ENCODE measurements at places on chromosomes 12 and 14.

- no peak for DNase-seq
Measured at GRCh38 chr12:101749657-101750056, 10.4 kb upstream of the SYCP3 start.

- DNase-seq = peak; percentile 70
Measured at GRCh38 chr12:95653771-95654546, 102.7 kb upstream of the USP44 start.

- peak; percentile 16 for DNase-seq
Measured at GRCh38 chr12:119870457-119870856, 6.7 kb downstream of the CIT start.

GRCh38 chr14:94041551-94042346 lies 15.6 kb downstream of the OTUB2 start:
- peak; percentile 87 for DNase-seq

GRCh38 chr14:73258845-73259611 lies 21.7 kb downstream of the PAPLN start:
- DNase-seq = no peak

DNA sequence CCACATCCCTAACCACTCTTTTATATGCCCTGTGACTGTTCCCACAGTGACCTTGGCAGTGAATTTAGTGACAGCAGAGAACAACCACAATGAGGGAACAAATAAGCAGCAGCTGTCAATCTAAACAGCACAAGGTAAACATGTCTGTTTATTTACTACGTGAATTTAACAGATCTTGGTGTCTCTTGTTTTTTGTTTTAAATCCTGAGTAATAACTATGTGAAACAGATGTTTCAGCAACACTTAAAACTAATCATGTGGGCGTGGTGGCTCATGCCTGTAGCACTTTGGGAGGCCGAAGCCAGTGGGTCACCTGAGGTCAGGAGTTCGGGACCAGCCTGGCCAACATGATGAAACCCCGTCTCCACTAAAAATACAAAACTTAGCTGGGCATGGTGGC lies 17.0 kb upstream of the CFAP54 start:
- no peak for DNase-seq

- DNase-seq = peak; percentile 77
Measured at GRCh38 chr12:122499991-122500684, 594 bp downstream of the ZCCHC8 start.

DNA sequence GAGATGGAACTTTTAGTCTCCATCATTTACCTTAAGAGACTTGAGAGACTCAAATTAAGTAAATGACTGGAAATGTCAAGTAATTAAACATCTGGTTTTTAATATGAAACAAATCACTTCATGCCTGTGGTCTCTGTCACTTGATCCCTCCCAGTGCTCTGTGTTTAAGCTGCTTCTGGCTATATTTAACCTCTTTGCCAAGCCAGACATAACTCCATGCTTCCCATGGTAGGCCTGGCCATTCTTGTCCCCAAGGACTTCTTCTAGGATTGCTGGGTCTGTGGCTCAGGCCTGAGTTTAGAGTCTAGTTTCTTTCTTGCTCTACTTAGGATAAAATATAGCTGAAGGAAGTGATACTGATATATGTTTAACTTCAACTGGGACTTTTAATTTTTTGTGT lies 1013.6 kb downstream of the FLRT2 start:
- no peak for DNase-seq

DNA sequence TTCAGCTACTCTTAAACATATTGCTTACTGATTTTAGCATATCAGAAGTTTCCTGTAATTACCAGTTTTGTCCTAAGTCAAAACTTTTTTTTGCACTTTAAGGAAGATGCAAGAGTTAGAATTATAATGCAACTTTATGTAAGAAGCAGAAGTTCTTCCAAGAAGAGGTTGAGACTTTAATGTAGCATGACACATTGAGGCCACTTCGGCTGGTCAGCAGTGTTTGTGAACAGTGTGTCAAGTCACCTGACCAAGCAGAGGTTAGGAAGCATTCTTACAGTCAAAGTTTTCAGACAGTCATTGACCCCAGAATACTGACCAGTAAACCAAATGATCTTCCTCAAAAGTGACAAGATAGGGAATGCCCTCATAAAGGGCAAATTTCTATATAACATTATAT lies 15.2 kb downstream of the FGFR1OP2 start:
- DNase-seq = no peak

- DNase-seq = no peak
Measured at GRCh38 chr12:3723916-3724805, 28.7 kb downstream of the CRACR2A start.

GRCh38 chr12:123743002-123743401 lies 19.1 kb upstream of the DNAH10 start:
- DNase-seq = no peak

DNA sequence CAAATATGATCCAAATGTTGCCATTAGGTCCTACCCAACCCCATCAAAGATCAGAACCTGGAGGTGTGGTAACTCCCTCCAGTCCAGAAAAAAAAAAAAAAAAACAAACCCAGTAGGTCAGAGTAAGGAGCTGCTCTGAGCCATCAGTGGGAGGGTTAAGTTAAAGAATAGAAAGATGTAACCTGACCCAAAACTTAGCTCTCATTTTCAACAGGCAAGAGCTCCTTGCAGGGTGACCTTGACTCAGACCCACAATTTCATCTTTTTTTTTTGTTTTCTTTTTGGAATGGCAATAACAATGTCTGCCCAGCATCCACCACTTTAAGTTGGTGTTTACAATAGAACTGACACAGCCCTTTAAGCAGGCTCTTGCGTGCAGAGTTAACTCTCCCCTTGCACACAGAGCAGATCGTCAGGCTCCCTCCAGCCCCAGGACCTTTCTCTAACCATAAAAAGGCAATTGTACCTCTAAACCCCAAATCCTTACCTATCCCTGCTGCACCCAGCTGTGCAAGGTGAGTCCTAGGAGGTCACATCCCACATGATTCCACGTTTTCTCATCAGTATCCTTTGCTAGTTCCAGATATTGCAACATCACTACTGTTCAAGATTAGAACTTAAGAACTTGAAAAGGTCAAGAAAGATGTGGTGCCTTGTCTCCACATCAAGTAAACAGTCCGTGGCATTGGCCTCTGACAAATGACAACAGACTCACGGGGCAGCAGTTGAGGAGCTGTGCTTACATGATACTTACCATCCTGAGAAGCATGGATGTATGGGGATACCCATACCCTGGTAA lies 178.6 kb upstream of the EEA1 start:
- DNase-seq = no peak

DNA sequence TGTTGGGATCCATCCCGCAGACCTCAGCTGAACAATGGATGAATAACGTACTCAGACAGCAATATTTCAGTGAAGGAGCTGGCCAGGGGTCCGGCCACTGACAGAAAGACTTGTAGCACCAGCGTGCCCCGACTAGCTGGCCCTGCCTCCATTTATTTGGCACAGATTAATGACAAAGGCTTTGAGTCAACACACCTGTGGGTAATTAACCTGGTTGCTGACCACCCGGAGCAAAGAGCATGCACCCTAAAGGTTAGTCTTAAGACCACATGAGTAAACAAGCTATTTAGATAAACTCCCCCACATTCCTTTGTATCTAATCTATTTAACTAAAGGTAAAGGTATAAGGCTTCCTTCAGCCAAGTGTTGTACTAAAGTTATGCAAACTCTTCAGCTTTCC lies 868.6 kb downstream of the LRFN5 start:
- DNase-seq = no peak

GRCh38 chr12:102107970-102108369 lies 11.9 kb downstream of the NUP37 start:
- DNase-seq = no peak

DNA sequence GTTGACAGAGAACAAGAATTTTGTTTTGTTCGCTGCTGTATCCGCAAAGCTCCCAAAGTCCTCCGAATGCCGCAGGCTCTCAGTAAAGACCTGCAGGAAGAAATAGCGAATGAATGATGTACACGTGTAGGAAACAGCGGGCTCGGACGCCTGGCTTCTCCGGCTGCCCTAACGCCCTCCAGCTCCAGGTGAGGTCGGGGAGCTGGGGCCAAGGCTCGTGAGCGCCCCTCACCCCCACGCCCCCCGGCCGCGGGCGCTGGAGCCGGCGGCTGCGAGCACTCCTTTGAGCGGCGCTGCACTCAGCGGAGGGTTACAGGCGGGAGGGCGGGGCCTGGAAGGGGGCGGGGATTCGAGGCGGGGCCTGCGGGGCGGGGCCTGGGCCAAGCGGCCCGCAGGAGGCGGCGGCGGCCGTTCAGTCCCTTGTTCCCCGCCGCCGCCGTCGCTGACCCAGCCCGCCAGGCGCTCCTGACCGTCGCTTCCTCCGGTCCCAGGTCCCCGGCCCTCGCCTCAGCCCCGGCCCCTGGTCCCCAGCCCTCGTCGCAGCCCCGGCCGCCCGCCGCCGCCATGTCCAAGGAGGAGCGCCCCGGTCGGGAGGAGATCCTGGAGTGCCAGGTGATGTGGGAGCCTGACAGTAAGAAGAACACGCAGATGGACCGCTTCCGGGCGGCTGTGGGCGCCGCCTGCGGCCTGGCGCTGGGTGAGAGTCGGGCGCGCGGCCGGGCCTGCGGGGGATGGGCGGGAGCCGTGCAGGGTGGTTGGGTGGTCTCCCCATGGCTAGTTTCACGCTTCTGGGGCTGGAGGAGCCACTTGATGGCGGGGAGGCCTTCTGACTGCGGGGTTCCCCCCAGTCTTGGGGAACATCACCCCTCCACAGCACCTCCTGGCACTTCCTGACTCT lies at the start of gene AACS:
TSS of gene AACS (plus strand) at position 415 of the 898 bp plus-strand sequence. CDS start at position 565, 150 bp downstream.
- peak; percentile 79 for DNase-seq

- DNase-seq = no peak
Measured at GRCh38 chr12:14113031-14113430, 131.6 kb upstream of the GRIN2B start.

DNA sequence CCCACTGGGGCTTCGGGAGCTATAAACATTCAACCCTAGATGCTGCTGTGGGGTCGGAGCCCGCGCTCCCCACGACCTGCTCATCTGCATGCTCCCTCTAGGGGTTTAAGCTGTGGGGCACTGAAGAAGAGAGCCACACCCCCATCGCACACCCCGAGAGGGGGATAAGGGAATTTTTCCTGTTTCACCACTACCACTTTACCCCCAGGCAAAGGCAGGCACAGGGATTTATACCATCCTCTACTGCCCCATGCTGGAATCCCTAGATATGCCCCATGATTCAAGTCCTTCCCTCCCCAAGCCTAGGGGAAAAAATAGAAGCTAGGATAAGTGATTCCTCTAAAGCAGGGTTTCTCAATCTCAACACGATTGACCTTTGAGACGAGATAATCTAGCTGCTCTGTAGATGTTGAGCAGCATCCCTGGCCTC lies 59.9 kb upstream of the CCDC60 start:
- DNase-seq = no peak

- DNase-seq = no peak
Measured at GRCh38 chr14:59339524-59340330, 125.5 kb downstream of the GPR135 start.

- DNase-seq = no peak
Measured at GRCh38 chr12:1836854-1837421, 16.6 kb downstream of the LRTM2 start.

- DNase-seq = peak; percentile 90
Measured at GRCh38 chr12:57258977-57259970, 8.3 kb upstream of the STAC3 start.

- DNase-seq = peak; percentile 39
Measured at GRCh38 chr14:68762953-68763764, 29.7 kb downstream of the ZFP36L1 start.

GRCh38 chr14:65062096-65063075 lies 39.9 kb downstream of the MAX start:
- DNase-seq = no peak

DNA sequence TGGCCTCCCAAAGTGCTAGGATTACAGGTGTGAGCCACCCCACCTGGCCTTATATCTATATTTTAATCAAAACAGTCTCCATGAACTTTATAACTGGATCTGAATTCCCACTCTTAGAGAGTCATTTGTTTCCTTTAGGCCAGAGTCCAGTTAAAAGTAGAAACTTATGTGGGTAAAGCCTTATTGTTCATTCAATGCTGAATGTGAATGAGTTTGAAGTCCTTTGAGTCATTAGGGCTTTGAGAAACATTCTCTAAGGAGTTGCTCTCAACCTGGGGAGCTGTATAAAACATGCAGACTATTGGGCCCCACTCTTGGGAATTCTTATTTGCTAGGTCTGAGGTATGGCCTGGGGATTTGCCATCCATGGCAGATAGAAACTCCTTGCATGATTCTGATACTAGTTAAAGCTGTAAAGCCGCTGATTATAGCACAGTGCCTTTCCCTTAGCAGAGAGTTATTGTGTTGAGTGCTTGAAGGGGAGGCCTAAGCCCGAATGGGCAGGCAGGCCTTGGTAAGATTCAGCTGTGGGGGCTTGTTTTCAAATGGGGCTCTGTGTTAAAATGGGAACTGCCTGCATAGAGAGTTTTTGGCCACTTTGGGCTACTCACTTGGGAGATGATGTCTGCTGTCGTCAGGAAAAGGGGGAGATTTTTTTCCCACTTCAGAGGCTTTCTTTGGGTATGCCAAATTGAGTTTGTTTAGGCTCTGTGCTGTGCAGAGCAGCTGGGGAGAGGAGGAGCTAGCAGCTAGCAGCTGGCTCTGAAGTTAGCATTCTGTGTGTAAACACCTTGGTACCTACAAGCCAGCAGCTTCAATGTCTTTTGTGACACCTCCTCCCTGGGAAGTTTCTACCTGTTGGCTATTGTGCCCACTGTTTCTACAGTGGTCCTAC lies 117.5 kb downstream of the DACT1 start:
- peak; percentile 20 for DNase-seq

DNA sequence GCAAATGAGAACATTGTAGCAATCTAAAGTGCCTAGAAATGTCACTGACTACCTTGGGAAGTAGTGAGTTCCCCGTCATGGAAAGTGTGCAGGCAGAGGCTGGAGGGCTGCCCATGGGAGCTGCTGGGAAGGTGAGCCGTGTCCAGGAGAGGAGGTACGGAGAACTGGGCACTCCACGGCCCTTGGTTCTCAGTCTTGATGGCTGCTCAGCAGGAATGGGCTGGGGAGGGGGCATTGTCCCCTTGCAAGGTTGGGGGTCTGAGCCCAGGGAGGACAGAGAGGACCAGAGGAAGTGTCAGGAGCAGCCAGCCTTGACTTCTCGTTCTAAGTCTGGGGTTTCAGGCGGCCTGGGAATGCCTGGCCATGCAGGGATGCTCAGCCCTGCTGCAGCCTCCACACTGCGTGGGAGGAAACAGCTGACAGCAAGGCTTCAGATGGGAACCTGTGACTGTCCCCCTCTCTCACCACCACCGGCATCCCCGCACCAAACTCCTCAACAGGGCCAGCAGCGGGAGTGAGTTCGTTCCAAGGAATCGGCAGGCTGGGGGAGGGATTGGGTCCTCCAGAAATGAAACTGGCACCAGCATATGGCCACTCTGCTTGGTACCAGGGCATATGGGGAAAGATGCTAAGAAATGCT lies 140.2 kb downstream of the BCL11B start:
- DNase-seq = no peak
